Stimulated activated CD4-positive, alpha-beta T cell treated with anti-CD3 and anti-CD28 coated beads, Interleukin-4, amount 100 ng/mL, for 24 hours (primary cell): ENCODE measurements at places on chromosomes 16 and 17.

DNA sequence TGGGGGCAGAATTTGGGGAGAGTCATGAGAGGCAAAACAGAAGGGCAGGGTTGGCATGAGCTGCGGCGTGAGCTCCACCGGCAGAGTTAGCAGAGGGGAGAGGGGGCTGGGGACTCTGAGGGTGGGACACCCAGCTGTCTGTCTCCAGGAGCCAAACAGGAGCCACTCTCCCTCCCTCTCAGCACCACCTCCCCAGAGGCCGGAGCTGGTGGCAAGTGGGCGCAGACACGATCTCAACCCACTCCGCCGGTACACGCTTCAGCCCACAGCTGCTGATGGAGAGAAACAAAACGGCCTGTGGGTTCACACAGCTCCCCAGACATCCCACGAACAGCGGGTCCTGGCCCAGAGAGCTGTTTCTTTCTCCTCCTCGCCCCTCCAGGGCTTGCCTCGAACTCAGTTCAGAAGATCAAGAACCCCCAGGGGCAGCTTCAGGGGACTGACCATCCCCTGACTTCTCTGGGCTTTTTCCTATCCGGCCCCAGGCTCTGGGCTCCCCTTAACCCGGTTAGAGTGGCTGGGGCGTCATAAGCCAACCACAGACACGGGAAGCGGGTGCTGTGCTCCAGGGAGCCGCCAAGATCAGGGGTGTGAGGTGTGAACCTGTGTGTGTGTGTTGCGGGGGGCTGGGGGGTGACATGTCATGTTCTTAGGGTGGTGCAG is 7.6 kb downstream of the RHBDF2 start:
- DNase-seq = no peak

DNA sequence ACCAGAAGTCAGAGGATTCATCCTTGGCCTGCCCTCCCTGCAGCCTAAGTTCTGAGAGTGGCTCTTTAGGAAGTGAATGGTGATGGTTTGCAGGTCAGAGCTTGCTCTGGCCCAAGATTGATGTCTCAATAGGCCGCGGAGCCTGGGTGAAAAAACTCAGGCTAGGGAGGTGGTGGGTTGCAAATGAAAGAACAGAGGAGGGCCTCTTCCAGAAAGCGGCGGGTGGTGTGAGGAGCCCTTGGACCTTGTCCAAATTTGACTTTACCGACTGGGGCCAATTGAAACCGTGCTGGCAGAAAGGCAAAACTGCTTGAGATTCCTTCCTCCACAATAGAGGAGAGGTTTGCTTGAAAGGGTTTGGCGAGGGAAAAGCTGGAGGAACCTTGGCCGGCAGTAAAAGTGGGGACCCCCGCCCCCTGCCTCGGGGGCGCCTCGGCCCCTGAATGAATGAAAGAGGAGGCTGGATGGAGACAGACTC is 331.3 kb downstream of the SEC14L1 start:
- no peak for DNase-seq

DNA sequence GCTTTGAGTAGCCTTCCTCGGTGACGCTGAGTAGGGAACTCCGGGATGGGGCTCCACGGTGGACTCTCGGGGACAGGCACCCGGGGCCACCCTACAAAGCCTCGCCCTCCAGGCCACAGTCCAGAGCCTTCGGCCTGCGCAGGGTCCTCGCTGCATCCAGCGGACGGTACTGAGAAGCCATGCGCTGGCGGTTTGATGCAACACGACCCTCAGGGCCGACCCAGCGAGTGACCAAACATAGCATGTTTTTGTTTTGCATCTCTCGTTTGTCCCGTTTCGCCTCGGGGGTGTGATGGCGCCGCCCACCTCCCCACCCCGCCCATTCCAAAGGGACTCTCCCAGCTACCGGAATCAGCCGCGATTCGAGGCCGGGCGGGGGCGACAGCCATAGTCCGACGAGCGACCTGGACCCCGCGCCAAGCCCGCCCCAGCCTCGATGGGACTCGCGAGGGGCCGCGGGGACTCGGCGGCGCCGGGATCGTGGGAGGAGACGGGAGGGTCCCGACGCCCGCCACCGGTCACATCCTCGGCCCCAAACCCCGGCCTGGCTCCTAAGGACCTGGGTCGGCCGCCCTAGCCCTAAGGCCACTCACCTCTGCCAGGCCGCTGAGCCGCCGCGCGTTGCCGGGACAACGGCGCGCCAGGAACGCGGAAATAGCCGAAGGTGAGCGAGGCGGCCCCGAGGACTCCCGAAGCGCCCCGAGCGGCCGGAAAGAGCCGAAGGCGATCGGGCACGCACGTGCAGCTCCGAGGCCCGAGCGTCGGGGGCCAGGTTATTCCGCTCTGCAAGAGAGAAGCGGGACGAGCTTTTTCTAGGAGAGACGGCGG is 1.6 kb downstream of the IFT140 start:
- peak; percentile 91 for DNase-seq

- DNase-seq = no peak
These were observed 5.0 kb downstream of the EVPLL start for GRCh38 chr17:18382441-18383078.

DNA sequence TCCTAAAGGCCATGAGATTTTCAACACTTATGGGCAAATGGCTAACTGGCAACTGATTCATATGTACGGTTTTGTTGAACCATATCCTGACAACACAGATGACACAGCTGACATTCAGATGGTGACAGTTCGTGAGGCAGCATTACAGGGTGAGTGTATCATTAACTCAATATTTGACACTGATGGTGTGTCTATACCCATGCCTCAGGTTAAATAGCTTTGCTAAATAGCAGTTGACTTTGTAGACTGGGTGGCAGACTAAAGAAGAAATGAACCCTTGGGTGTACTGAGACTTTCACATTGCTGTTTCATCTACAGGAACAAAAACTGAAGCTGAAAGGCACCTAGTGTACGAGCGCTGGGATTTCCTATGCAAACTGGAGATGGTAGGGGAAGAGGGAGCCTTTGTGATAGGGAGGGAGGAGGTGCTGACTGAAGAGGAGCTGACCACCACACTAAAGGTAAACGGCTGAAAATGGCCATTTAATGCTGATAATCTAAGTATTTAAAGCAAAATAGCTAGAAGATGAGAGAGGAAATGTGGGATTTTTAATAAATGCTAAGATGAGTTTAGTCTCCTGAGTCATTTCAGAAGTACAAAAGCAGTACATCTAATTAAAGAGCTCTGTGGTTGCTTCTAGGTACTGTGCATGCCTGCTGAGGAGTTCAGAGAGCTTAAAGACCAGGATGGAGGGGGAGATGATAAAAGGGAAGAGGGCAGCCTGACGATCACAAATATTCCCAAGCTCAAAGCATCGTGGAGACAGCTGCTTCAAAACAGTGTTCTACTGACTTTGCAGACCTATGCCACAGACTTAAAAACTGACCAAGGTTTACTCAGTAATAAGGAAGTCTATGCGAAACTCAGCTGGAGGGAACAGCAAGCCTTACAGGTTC is 3.0 kb downstream of the SETD6 start:
- DNase-seq = no peak

DNA sequence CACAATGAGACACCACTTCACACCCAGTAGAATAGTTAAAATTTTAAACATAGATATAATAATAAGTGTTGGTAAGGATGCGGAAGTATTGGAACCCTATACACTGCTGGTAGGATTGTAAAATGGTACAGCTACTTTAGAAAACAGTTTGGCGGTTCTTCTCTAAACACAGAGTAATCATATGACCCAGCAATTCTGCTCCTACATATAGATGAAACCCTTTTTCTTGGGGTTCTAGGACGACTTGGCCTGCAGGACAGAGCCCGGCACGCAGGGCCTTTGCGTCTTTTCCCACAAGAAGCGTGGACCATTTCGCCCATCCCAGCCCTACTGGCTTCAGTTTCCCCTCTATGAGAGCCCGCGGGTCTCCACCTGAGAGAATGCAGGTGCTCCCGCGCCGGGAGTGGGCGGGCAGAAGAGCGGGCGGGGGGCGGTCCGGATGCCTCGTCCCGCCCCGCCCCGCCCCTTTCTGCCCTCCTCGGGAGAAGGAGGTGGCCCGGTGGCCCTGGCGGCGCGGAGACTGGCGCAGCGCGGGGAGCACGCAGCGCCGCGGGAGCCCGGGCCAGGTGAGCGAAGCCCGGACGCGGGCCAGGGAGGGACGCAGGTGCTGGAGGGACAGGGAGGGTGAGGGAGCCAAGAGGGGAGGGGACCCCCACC is at the start of gene SDR42E2:
Gene SDR42E2 (plus strand): TSS at position 508 of the 657 bp plus-strand sequence. CDS start 3,077 bp downstream, outside the sequence.
- peak; percentile 26 for DNase-seq

GRCh38 chr17:38815576-38816193 is 9.4 kb downstream of the CWC25 start:
- DNase-seq = peak; percentile 42

DNA sequence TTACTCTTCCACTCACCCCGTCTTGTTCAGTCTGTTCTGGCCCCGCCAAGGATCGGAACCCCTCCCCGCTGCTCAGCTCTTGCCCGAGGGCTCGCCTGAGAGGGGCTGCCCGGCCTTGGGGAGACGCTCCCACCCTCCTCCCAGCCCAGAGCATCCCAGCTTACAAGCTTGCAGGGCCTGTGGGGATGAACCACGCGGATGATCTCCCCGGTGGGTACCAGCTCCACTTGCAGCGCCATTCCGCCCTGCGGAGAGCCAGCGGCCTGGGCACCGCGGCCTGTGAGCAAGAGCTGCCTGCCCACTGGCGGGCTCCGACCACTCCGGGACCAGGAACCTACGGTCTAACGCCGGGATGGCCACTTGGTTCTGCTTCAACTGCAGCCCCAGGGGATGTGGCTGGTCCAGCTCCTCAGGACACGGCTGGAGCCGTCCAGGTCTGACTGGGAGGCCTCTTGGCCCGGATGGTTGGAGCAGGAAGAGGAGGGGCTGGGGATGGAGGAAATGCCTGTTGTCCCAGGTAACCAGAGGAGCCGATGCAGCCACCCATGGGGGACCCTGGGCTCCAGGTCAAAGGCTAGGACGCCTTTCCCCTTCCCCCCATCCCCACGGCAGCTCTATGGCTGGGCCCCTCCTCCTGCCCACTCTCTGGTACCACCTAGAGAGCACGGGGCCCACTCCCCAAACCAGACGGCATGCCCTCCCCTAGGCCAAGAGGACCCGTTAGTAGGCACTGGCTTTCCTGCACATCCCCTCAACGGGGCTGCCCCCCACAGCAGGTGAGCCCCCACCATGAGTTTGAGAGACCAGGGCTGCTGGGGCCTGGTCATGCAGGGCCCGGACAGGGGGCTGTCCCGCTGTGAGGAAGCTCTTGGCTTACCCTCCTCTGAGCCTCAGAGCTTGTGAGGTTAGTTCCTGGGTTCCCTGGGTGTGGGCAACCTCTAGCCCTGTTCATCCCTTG is at the start of gene MYO1C:
Gene MYO1C (minus strand): TSS at position 438 of the 958 bp plus-strand sequence. CDS start 199 bp downstream, at position 239.
- no peak for DNase-seq

- DNase-seq = peak; percentile 58
These were observed 313.1 kb upstream of the TNRC6C start for GRCh38 chr17:77645072-77646045.

DNA sequence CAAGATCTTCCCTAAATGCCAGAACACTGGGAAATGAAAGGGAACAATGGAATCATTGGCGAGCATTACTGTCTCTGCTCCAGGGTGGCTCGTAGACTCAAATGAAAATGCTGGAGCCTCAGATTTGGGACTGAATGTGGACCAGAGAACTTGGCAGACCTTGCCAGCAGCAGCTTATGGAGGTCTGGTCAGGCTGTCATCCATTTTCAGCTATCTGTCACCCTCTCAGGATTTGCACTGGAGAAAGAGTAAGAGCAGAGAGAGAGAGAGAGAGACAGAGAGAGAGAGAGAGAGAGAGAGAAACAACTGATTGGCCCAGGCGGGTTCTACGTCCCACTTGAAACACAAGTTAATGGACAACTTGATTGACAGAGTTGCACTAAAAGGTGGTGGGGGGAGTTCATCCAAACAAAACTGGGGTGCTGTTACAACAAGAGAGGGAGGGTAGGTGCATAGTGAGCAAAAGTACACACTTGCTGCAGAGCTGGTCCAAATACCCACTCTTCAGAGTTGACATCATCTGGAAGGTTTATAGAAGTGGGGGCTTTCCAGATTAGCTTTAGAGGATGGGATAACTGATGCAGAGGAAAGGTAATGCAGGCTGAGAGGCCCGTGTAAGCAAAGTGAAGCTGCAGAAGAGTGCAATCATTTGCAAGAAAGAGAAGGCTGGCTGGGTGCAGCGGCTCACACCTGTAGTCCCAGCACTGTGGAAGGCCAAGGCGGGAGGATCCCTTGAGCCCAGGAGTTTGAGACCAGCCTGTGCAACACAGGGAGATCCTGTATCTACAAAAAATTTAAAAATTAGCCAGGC is 16.5 kb upstream of the NSMCE1 start:
- no peak for DNase-seq

- DNase-seq = no peak
These were observed 941 bp upstream of the MRPS34 start for GRCh38 chr16:1773703-1774447.

DNA sequence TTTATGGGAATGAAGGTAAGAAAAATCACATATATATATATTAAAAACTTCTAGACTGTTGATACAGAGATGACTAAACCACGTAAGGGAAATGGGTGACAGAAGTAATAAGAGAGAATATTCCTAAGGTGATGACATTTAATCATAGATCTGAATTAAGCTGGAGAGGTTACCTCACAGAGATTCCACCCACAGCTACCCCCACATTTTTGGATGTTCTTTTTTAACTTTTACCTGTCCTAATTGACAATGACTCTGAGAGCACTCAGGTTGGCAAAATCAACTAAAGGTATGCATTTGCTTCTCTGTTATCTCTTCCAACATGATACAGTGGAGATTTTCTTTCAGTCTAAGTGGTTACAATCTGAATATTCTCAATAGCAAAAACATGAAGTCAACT is 1280.6 kb downstream of the CDH11 start:
- no peak for DNase-seq

DNA sequence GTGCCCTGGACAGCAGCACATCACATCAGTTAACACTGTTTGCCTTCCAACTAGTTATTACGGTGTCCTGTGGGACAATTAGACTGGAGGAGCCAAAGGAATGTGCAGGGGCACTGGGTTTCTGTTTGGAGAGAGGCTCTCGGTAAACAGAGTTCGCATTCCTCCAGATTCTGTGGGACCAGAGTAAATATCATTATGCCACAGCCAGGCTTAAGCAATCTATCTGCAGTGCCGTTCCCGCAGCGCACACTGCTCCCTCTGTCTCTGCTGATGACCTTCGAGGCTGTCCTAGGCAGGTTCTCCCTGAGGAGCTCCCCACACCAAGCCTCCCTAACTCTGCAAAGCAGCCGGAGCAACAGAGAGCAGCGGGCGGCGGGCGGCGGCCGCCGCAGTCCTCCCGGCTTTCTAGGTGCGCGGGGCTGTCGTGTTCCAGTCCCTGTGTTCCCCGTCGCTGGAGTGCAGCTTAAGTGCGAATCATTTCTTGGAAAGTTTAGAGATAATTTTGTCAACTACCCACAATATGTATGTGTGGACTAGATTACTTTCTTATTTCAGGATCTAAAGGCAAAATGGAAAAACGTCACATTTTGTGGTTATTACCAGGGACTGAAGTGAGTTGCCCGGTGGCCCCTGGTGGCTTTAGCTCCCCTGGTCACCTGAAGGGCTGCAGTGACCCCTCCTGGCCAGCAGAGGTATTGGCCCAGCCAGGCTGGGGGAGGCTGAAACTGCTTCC is 43.3 kb downstream of the PGS1 start:
- peak; percentile 79 for DNase-seq

GRCh38 chr16:2287916-2288547 is 20.1 kb upstream of the RNPS1 start:
- no peak for DNase-seq

DNA sequence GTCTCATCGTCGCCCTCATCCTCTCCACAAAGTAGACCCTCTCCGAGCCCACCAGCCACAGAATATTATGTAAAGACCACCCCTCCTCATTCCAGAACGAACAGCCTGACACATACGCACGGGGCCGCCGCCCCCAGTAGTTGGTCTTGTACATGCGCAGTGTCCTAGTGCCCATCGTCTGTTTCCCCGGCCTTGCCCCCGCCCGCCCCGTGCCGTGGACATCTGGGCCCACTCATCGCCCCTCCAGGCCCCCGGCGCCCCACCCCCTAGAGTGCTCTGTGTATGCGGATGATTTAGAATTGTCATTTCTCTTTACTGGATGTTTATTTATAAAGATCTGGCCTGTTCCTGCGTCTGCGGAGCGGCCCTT is 475 bp upstream of the AMDHD2 start:
- DNase-seq = no peak
